ENCODE measurements at places on chromosomes 5 and 9. TPM values are rescaled to one million over a fixed set of nuclear protein-coding genes. Genes with fewer than 3 reads are reported as not detected.

- DNase-seq, result no peak
Measured at GRCh38 chr5:53023969-53024368, 34.8 kb downstream of the ITGA2 start.

- DNase-seq, result no peak
Measured at GRCh38 chr5:66608501-66608900, 12.3 kb downstream of the MAST4 start.

The TAF11L5 gene
- not detected for total RNA-seq

The FOXD4L5 gene
- total RNA-seq, result 0.09 TPM

GRCh38 chr9:121949364-121949763 lies 143.7 kb downstream of the TTLL11 start:
- DNase-seq, result no peak

The TAS2R1 gene
- total RNA-seq, result not detected

- no peak for DNase-seq
Measured at GRCh38 chr9:108860354-108860753, 1.7 kb upstream of the ACTL7A start.

The RANBP17 gene
- 6.8 TPM for total RNA-seq

DNA sequence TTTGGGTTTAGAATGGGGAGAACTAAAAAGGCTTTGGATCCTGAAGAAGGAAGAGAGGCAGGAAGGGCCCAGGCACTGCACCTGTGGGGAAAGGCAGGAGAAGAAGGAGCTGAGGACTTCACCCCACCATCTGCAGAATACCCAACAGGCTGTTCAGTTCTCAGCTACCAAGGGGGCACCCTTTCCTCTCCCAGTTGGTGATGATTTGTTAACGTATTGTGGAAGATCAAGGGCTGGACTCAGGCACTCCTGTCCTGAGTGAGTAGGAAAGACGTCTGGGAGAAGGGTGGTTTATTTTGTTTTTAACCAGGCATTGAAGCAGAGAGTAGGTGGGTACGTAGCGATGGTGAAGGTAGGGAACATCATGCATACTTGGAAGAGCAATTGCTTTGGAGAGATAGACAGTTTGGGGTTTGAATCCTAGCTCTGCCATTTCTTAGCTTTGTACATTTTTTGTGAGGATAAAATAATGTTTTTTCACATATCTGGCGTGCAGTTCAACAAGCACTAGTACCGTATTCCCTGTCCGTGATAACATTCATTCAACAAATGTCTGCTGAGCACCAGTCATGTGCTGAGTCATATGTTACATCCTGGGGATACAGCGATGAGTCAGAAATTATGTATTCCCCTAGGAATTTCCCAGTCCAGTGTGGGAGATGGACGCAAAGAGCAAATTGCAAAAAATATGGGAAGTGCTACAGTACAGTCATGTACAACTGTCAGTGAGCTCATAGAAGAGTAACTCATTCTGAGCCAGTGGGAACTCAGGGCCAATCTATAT lies 2.1 kb downstream of the MSANTD3 start:
- DNase-seq, result no peak

The PPIC gene
- 41.8 TPM for total RNA-seq

DNA sequence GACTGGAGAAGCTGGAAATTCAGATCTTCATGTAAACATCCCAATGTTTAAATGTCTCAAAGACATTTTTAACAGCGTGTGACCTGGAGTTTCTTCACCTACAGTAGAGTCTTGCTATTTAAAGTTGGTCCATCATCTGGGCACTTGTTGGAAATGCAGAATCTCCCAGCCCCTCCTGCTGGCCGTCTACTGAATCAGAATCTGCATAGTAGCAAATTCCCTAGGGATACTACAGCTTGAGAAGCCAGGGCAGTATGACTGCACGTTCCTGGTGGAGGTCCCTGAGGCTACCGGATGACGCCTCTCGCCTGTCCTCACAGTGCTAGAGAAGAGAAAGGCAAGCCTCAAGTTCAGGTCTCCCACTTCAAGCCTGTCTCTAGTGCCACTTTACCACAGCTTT lies 15.7 kb downstream of the SAP30L start:
- no peak for DNase-seq

The NFIL3 gene
- total RNA-seq, result 32.7 TPM

GRCh38 chr9:105392531-105392930 lies 55.3 kb upstream of the FSD1L start:
- DNase-seq, result no peak

The MED10 gene
- total RNA-seq, result 25.1 TPM

The IFNB1 gene
- not detected for total RNA-seq

The PCDHB4 gene
- total RNA-seq, result 3.6 TPM

- DNase-seq, result no peak
Measured at GRCh38 chr9:20030671-20031070, 241.8 kb upstream of the SLC24A2 start.

DNA sequence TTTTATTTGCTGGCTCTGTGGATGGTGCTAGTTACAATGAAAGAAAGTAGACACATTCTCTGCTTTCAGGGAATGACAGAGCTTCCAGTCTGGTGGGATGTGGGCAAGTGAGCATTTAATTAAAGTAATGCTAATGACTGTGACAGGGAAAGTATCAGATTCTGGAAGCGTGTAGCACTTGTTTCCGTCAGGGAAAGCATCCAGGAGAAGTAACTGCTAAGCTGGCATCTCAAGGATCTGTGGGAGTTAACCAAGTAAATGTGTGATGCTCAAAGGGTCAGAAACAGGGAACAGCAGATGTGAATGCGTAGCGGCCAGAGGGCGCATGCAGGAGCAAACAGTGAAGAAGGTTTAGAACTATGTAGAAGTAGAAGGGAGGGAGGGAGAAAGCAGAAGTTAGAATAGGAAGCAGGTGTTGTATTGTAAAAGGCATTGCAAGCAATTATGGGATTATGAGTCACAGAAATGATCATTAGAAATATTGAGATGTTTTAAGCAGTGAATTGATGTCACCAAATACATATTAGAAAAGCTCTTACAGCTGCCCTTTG lies 12.2 kb downstream of the KLHL9 start:
- no peak for DNase-seq

DNA sequence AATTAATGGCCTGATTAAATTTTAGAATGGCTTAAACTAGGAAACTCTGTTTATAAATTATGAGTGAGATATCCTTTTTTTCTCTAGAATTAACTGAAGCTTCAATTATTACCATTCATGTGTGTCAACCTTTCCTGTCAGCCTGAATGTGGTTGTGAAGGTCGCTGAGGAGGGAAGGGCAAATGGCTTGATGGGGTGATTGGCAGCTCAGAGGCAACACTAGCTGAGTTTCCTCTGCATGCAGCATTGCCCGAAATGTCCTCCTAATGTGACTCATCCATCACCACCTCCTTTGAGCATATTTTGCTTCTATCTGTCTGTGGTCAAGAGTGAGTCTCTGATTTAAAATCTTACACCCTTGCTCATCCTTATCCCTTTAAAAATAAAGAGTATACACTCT lies 281.9 kb downstream of the TENT4A start:
- DNase-seq, result no peak

DNA sequence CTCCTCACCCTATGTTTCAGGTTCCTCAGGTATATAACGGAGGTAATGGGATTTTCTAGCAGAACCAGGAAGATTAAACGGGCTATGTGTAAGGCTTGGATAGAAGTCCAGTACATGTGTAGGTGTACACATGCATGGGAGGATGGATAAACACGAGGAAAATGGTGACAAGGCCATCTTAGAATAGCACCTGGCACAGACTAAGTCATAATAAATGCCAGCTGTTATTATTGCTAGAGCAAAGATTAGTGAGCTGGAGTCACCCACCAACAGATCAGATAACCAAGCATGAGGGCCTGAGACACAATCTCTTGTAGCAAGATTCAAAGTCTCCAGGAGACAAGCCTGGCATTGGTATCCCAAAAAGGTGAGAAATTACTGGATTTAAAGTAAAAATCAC lies 21.1 kb downstream of the SPOCK1 start:
- DNase-seq, result no peak

The KCNV2 gene
- not detected for total RNA-seq

- DNase-seq, result no peak
Measured at GRCh38 chr5:139130214-139130613, 68.0 kb downstream of the SIL1 start.

DNA sequence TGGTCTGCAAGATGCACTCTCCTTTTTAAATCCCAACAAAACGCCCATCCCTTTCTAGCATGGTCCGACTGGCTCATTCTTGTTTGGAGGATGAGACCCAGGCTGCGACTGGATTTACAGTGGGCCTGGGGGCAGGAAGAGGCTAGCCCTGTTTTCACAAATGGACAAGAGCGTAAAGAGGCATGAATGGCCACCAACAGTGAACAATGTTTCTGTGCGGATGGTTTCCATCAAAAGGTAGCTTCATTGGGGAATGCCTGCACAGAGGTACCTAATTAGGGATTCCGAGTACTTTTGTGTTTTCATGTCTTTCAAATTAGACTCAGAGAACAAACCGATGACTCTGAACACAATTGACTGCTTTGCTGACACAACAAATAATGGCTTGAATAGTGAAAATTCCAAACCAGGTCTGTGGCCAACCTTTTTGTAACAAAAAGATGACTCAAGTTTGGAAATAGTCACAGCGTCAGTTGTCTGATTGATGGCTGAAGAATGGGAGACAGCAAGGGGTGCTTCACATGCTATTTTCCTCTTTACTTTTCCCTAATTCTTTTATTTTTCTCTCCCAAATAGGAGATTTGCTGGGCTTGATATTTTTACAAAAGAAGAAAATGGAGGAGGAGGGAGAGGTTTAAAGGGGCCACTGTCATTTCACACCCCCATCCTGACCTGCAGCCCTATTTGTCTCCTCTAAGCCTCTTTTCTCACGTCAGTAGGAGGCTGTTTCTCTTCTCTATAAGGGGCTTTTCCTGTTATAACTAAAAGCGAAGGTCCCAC lies 208.1 kb upstream of the S1PR3 start:
- DNase-seq, result no peak

The RBM27 gene
- 13.8 TPM for total RNA-seq

The LCN9 gene
- total RNA-seq, result not detected

GRCh38 chr5:143913008-143913752 lies 101.2 kb downstream of the HMHB1 start:
- DNase-seq, result no peak

DNA sequence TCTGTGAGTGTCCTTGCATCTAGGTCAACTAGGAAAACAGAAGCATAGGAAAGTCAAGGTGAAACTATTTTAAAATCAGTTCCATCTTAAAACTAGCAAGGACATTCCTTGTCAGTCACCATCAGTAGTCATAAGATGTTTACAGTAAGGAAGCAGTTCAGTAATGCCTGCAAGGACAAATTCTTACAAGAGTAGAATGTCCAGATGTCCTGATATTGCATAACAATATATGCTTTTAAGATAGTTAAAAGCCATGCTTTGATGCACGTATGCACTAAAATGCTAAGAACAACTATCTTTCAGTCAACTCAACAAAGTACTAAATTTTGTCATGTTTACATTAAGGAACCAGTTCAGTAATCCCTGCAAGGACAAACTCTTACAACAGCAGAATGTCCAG lies 11.3 kb upstream of the SVEP1 start:
- DNase-seq, result no peak

The RLN1 gene
- not detected for total RNA-seq

DNA sequence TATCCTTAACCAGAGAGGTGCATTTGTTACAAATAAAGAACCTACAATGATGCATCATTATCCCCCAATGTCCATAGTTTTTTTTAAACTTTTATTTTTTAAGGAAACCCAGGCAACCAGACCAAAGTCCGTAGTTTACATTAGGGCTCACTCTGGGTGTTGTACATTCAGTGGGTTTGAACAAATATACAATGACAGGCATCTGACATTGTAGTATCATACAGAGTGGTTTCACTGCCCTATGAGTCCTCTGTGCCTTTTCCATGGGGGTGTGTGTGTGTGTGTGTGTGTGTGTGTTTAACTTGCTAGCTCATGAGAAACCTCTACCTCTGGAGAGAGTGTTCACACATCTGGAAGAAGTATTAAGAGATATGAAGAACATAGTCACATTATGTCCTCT lies 141.5 kb downstream of the KDM4C start:
- DNase-seq, result no peak

- no peak for DNase-seq
Measured at GRCh38 chr5:148820461-148821395, 5.7 kb upstream of the ADRB2 start.

- DNase-seq, result no peak
Measured at GRCh38 chr5:39721394-39721793, 296.6 kb upstream of the DAB2 start.

DNA sequence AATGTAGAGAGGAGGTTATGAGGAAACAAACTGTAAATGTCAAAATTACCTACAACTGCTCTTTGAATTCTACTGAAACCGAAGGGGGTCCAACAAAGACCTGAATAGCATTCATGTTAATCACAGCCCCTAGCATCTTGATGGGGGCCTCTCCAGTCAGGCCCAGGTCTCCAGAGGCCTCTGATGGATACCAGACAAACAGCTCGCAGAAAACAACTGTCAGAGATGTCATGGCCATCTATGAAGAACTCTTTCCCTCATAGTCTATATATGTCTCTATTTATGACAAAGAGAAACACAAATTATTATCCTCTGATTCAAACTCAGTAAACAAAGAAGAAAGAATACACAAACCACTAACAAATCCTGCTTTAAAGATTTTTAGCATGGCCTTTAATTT lies 432.6 kb downstream of the CAAP1 start:
- DNase-seq, result no peak

DNA sequence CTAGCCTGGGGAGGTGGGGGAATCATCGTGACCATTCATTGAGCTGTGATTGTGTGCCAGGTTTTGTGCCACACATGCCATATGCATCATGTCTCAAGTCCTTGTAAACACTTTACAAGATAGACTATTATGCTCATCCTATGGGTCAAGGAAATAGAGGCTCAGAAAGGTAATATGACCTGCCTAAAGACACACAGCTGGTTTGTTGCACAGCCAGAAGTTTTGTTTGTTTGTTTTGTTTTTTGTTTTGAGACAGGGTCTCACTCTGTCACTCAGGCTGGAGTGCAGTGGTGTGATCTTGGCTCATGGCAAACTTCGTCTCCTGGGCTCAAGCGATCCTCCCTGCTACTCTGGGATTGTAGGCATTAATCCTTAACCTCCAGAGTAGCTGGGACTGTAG lies 21.4 kb upstream of the CRB2 start:
- DNase-seq, result no peak

The CDH9 gene
- not detected for total RNA-seq

GRCh38 chr9:8917956-8918739 lies 1118.6 kb upstream of the DMAC1 start:
- no peak for DNase-seq

GRCh38 chr9:16680975-16681651 lies 189.4 kb downstream of the BNC2 start:
- DNase-seq, result no peak

GRCh38 chr5:42656651-42657015 lies 100.0 kb upstream of the CCDC152 start:
- DNase-seq, result no peak

The DNM1 gene
- total RNA-seq, result 6.6 TPM

DNA sequence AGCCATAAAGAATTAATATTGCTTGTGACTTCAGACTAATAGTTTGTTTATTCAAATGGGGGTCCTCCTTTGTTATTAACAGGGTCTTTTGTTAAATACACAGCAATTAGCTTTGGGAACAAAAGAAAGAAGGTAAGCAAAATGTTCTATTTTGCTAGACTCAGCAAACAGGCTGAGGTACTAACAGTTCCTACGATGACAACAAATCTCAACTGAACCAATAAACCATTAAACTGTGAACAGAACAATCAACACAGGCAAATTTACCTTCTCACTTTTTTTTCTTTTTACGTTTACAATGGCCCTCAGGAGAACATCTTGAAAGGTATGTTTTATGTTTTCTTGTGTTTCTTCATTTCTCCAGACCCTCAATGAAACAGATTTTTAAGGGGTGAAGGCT lies 207.2 kb downstream of the NFIB start:
- no peak for DNase-seq

The GABRA1 gene
- total RNA-seq, result not detected

The PCDHA2 gene
- total RNA-seq, result not detected

- no peak for DNase-seq
Measured at GRCh38 chr9:37555786-37556185, 20.4 kb downstream of the FBXO10 start.

The KCTD16 gene
- 0.44 TPM for total RNA-seq
